Stimulated activated CD4-positive, alpha-beta T cell treated with anti-CD3 and anti-CD28 coated beads, Interleukin-1b, Interleukin-23, amount 100 ng/mL, for 24 hours (primary cell): ENCODE measurements at places on chromosomes 5 and 9.

DNA sequence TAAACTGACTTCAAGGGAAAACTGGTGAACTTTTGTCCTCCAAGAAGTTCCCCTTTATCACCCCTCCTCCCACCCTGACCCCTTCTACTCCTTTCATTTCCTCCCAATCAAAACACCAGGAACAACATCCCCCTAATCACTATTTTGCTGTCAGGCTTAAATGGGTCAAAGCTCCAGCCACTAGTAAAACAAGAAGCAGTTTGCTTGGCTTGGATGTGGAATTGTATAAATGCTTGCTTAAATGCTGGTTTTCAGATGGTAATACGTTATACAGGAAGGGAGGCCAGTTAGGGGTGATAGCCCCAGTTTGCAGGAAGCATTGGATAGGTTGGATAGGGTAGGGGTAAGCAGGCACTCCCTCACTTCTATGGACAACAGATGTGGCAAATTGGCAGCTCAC, 473.6 kb downstream of the AGTPBP1 start:
- no peak for DNase-seq

DNA sequence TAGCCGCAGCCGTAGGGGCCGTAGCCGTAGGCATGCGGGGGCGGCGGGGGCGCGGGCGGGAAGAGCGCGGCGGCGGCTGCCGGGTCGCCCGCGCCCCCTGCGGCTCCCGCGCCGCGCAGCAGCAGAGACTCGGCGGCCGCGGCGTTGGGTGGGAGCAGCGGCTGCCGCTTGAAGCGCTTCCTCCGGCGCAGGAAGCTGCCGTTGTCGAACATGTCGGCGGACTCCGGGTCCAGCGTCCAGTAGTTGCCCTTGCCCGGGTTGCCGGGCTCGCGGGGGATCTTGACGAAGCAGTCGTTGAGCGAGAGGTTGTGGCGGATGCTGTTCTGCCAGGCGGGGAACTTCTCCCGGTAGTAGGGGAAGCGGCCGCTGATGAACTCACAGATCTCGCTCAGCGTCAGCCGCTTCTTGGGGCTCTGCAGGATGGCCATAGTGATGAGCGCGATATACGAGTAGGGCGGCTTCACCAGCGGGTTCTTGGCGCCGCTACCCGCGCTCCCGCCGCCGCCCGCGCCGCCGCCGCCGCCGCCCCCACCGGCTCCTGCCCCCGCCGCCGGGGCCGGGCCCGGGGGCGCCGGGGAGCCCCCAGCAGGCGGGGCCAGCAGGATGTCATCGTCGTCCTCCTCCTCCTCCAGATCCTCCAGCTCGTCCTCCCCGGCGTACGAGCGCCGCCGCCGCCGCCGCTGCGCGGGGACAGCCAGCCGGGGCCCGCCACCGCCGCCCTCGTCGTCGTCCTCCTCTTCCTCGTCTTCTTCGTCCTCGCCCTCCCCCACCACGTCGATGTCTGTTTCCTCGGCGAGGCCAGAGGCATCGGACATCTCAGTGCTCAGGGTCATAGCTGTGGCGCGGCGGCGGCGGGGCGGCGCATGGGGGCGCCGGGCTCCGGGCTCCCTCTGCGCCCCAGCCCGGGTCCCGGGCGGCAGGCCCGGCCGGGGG, 781 bp downstream of the FOXD1 start:
- DNase-seq = no peak

DNA sequence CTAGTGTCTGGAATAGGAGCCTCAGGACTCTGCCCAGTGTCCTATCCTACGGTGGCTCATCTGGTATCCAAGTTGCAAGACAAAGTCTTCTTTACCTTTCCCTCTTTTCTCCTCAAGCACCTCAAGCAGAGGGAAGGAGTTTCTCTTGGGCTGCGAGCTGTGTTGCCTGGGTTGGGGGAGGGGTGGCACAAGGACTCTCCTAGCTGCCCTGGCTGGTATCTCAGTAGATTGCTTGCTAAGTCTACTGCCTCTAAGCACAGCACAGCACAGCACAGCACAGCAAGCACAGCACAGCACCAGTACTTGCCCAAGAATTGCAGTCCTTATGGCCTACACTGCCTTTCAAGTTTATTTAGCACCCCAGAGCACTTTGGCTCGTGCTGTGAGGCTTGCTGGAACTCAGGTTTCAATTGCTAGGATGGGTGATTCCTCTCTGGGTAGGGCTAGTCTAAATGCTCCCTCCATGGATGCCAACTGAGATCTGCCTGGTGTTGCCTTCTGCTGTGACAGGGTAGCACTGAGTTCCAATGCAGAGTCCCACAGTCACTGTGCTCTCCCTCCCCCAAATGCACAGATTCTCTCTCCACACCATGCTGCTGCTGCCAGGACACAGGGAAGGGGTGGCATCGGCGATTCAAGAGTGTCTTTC, 213.1 kb upstream of the POU5F2 start:
- DNase-seq = no peak

DNA sequence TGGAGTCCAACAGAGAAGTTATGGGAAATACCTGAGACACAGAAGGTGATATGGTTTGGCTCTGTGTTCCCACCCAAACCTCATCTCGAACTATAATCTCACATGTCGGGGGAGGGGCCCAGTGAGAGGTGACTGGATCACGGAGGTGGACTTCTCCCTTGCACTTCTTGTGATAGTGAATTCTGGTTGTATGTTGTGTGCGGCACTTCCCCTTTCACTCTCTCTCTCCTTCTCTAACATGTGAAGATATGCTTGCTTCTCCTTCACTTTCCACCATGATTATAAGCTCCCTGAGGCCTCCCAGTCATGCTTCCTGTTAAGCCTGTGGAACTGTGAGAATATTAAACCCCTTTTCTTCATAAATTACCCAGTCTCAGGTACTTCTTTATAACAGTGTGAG, 96.1 kb downstream of the TMEM232 start:
- DNase-seq = no peak

GRCh38 chr5:125657936-125658335, 765.3 kb upstream of the GRAMD2B start:
- DNase-seq = no peak

GRCh38 chr9:89077519-89077918, 86.3 kb downstream of the S1PR3 start:
- DNase-seq = no peak

GRCh38 chr5:17854901-17855300, 220.6 kb downstream of the TAF11L14 start:
- no peak for DNase-seq

DNA sequence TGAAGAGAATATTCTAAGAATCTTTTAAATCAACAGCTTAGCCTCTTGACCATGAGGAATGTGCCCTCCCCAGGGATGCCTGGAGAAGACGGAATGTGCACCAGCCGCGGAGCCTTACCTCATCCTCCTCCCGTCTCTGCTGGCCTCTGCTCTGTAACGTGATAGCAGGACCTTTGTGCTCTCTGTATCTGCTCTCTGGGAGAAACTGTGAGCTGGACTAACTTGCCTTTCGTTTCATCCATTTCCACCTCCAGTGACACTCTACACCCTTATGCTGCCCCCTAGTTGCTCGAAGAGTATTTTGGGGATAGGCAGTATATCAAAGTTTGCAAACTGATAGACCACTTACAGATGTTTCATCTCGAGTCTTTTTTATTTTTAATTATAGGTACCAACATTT, 141.4 kb downstream of the NPR3 start:
- DNase-seq = no peak

DNA sequence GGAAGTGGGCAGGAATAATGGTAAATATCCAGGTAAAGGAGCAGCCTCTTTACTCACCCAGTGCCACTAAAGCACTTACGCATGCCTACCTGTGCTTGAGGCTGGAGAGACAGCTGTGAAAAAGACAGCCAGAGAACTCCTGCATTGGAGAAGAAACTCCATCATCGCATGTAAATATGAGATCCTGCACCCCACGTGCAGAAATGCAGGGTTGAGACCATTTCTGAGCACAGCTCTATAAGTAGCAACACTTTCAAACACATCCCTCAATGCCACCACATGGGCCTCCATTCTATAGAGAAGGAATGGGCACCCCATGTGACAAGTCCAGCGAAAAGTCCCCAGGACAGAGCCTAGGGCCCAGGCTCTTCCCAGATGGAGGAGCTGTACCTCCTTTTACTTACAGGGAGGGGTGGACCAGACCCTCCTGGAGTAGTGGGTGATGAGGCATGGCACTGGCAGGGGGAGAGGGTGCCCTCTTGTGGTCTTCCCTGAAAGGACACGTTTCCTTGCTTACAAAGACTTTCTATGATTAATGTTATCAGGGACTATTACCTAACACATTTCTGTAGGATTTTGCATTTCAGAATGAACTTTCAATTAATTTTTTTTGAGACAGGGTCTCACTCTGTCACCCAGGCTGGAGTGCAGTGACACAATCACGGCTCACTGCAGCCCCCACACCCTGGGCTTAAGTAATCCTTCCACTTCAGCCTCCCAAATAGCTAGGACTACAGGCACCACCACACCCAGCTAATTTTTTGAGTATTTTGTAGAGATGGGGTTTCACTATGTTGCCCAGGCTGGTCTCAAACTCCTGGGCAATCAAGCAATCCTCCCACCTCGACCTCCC, 55.3 kb upstream of the IL17B start:
- peak; percentile 10 for DNase-seq

DNA sequence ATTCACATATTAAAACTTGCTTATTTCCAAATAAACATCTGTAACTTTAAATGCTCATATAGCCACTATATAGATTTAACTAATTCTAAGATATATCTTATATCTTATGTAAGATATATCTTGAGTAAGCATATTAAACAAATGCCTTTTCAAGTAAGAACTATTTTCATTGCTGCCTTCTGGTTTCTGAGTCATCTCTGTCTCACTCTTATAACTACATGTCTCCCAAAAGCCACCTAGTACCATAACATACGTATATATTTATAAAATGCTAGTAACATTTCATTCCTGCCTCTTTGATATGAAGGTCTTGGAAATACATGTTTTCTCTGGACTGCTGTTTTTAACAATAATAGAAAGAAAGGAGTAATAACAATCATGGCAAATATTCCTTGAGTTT, 429.5 kb downstream of the DTWD2 start:
- no peak for DNase-seq

DNA sequence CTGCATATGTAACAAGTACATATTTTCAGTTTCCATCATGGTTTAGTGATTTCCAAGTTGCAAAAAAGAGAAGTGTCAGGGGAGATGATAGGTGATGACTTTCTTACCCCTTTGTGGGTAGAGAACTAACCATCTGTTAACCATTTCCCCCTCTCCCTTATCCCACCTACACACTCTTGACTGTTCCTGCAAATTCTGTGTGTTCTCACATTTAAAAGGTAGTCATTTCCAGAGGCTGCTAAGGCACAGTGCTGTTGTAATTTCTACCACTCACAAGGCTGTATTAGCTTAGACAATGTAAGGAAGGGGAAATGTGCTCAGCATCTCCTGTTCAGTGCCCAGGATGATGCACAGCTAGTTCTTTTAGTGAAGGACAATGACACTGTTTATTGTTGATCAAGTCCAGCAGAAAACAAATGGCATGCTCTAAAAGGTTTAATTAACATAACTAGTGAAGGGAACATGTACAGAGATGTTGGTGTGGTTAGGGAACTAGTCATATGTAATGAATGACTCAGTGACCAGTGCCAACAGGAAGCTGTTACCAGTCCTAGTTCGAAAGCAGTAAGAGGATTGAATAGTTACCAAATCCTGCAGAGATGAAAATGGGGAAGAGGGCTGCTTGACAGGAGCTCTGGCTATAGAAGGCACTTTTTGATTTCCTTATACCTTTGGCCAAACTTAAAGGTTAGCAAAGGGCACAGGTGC, 165.1 kb downstream of the PLK2 start:
- DNase-seq = no peak

DNA sequence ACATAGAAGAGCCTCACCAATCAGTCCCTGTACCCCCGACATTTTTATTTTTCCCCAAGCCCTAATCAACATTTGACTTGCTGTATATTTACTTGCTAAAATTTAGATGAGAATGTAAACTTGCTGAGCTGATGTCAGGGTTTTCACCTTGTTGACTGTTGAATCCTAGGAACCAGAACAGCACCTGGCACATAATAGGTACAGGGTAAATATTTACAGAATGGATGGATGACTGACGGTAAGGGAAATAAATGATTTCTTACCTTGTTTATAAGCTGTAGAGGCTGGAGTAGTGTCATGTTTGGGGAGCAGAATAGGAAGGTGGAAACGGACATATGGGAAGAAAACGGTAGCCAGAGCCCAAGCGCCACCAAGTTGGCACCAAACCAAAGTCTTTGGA, 107.0 kb upstream of the NUDT12 start:
- no peak for DNase-seq

DNA sequence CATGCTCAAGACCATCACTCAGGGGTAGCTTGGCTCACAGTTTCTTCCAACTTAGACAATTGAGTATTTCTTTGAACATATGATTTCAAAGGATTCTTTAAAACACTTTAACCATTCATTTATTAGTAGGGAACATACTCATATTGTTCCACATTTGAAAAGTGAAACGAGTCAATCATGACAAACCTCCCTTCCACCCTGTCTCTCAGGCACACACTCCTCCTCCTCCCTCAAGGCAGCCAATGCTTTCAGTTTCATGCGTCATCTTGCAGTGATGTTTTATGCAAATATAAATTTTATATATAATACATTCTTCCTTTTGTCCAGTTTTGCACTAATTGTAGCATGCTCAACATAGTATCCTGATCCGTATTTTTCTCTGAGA, 126.0 kb upstream of the BOD1 start:
- DNase-seq = no peak

GRCh38 chr5:148416921-148417320, 33.2 kb downstream of the FBXO38 start:
- DNase-seq = no peak

DNA sequence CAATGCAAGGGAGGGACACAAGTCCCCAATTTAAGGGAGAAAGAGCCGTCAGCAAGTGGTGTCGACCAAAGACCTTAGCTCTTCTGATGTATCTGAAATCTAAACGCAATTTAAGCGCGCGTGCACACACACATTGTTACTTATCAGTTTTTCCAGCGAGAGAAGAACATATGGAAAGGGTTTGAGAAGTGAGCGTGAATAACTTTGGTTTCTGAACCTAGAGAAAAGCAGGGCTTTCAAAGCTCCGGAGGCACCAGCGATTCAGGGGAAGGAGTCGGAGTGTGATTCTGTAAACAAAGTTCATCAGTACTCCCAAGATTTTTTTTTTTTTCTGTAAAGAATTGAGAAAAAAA, 191.8 kb downstream of the MEF2C start:
- DNase-seq = no peak

DNA sequence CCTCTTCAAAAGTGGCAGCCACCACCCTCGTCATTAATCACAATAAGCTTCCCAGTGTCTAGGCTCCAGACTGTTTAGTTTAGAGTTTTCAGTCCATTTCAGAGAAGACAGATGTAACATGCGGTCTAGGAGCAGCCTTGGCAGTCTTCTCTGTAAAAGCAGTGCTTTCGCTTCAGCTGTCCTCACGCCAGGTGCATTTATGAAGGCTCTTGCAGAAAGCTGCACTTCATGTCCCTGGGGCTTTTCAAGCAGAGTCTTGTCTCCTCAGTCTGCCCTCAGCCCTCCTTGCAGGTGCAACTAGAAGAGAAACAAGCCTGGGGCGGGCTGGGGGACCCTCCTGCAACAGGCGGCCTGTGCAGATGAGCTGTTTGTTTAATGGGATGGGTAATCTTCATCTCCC, 281.9 kb downstream of the DRD1 start:
- no peak for DNase-seq
